ENCODE measurements at places on chromosomes 2 and 18. TPM values are rescaled to one million over a fixed set of nuclear protein-coding genes. Genes with fewer than 3 reads are reported as not detected.

LRRC30 gene
- not detected for polyA plus RNA-seq

MC4R gene
- polyA plus RNA-seq, result not detected

COL3A1 gene
- 32.2 TPM for polyA plus RNA-seq

MEP1B gene
- polyA plus RNA-seq, result not detected

WDR7 gene
- 7.3 TPM for polyA plus RNA-seq

GCFC2 gene
- polyA plus RNA-seq, result 27.3 TPM

SCN2A gene
- 2.7 TPM for polyA plus RNA-seq

PROC gene
- 51.0 TPM for polyA plus RNA-seq
